ENCODE measurements at places on chromosomes 11 and 22.
A peak's percentile ranks its signal among the peaks of the same experiment; 100 is the strongest.

- no peak for DNase-seq
Measured at GRCh38 chr11:8415195-8415594, 151.5 kb upstream of the LMO1 start.

DNA sequence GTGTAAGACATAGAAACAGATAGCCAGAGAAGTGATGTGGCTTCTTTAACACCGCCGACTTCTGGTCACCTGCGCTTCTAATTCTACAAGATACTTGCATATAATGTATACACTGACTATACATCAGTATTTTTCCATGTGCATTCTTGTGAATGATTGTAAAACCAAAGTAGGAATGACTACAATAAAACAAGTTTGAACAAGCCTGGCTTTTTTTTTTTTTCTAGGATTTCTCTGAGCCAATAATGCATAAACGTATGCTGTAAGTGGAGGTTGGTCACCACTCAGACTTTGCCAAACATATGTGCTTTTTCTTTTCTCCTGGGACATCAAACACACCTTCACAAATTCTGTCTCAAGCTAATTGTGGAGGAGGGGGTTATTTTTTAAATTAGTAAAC lies 237.8 kb upstream of the KIRREL3 start:
- DNase-seq, result no peak

GRCh38 chr22:20155330-20156041 lies 4.6 kb upstream of the CCDC188 start:
- peak; percentile 35 for DNase-seq

GRCh38 chr22:30564761-30565119 lies 9.7 kb downstream of the GAL3ST1 start:
- DNase-seq, result no peak

- DNase-seq, result no peak
Measured at GRCh38 chr11:62543680-62544444, 2.7 kb downstream of the AHNAK start.

DNA sequence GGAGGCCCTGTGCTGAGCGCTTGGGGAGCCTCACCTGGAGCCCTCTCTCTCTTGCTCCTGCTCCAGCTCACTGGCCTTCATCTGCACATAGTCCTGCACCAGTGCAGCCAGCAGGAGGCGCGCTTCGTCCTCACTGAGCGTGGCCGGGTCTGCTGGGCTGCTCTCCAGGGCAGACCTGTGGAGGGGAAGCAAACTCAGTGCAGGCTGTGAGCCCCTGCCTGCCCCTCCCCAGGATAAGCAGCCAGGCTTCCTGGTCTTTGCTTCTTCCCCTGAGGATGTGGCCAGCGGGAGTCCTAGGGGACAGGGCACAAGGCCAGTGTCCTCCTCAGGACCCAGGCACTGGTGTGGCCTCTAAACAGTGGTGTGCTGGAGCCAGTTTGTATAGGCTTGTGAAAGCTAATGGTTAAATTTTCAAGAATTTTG lies 2.2 kb downstream of the CALCA start:
- no peak for DNase-seq

DNA sequence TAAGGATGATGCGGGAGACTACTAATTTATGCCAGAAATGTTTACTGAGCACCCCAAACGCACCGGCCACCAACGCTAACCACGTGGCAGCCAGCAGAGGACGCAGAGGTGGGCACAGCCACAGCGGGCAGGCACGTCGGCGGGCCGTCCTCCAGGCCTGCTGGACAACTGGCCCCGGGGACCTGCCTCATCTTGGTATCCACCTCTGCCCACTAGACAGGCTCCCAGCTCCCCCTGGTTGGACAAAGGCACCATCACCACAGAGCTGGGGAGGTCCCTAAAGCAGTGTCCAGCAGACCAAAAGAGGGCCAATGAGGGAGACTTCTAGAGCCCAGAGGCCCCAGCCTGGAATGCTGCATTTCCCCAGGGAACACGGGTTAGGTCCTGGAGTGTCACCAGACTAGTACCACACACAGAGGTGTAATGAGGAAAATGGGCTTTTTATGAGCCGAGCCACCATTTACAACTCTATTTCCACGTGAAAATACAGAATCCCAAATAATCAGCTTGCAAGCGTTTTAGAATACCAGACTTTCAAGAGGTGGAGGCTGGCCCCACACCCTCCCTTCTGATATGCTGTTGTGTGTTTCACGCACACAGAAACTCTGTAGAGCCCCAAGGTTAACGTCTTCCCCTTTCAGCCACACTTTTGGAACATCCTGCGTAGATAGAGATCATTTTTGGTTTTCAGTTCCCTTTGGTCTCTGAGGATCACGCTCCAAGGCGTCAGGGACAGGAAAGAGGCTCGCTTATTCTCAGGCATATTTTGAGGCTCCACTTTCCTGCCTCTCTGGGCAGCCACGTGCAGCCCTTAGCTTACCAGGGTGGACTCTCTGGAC lies 23.7 kb upstream of the BID start:
- no peak for DNase-seq
